Lung microvascular endothelial cell (primary cell): ENCODE measurements at places on chromosomes 5 and 9.

DNA sequence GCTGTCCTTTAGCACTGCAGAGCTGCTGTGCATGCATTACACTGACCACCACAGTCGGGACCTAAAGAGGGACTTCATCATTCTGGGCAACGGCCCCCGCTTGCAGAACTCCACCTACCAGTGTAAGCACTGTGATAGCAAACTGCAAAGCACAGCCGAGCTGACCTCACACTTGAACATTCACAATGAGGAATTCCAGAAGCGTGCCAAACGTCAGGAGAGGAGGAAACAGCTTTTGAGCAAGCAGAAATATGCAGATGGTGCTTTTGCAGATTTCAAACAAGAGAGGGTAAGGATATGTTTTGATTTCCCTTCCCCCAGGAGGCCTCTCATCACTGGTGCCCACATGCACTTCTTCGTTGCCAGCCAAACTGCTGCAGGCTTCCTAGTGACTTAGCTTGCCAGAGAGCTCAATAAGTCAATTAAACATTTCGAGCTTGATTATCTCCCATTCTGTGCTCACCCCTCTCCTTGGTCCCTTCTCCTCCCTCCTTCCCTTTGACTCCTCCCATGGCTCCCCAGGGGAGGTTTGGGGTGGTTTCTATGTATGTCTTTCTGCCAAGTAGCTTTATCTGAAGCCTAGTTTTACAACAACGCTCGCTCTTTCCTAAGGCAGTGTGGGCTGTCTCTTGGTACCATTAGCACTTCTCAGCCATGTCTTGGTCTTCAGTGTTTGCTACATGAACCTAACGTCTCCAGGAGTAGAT, 66.7 kb downstream of the ZNF462 start:
- peak; percentile 69 for DNase-seq

- DNase-seq, result peak; percentile 60
These were observed 66.0 kb downstream of the ZNF366 start for GRCh38 chr5:72441094-72441723.

GRCh38 chr5:32534041-32534440, 51.3 kb upstream of the SUB1 start:
- DNase-seq, result no peak

DNA sequence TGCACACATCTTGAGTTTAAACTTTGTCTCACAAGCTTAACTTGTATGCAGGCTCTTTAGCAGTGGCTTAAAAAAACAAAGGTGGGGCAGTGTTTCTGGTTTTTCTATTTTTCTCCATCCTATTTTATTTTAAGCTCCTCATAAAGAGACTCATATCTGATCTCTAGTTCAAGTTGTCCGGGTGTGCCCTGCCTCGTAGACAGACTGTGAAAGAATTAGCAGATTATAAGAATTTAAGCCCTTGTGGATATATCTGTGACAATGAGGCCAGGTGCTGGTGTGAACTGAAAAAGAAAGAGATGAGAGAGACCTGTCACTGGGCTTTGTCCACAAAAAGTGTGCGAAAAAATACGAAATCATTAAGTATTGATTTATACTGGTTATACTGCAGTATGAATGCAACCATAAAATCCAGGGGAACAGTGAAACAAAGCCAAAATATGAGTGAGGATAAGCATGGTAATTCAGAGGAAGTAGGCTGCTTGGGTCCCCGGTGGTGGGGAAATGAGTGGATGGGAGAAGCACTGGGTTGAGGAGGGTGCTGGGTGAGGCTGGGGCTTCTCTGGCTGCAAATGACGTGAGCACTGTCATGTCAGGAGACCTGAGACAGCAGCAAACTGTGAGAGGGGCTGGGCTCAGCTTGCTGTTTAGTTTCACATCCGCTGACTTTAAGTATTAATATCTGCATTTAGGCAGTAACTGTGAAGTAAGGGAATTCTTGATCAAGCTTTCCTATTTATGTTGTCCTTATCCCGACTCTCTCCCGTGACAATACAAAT, 179.7 kb upstream of the ANKRD55 start:
- no peak for DNase-seq

DNA sequence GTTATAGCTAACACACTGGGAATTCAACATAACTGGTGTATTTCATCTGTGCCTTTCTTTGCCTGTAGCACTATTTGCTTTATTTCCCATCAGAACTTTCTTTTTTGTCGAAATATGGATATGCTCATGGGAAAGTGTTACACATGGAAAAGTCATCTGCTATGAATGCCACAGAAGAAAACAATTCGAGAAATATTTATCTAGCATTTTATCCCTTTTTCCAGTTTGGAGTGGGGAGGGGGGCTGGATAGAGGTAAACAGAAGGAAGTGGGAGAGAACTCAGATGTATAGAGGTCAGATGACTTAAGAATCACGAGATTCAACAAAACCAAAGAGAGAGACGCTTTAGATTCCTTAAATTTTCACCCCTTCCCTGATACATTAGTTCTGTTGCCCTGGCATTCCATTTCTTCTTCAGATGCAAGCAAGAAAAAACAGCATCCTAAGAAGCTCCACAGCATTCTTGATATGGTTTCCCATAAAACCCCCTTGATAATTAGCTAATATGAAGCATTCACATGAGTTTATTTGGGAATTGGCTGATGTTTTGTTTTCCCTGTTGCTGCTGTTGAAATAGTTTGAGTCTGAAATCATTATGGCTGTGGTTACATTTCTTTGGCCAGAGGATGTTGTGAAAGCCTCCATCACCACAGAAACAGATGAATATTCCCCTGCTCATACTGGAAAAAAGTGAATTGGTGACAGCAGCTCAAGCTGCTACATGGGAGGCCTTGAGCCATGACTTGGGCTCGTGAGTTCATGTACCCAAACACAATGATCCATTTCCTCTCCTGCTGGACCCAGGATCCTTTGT, 335.8 kb upstream of the DAB2 start:
- DNase-seq, result no peak

- no peak for DNase-seq
These were observed 11.3 kb downstream of the TRPM6 start for GRCh38 chr9:74876382-74876949.

GRCh38 chr5:78514427-78515330, 133.9 kb downstream of the LHFPL2 start:
- DNase-seq, result no peak

GRCh38 chr9:130842545-130842944, 7.5 kb downstream of the ABL1 start:
- peak; percentile 34 for DNase-seq

GRCh38 chr9:120098584-120098983, 481.4 kb downstream of the CDK5RAP2 start:
- DNase-seq, result no peak

GRCh38 chr5:66744040-66744439, 147.8 kb downstream of the MAST4 start:
- DNase-seq, result no peak

DNA sequence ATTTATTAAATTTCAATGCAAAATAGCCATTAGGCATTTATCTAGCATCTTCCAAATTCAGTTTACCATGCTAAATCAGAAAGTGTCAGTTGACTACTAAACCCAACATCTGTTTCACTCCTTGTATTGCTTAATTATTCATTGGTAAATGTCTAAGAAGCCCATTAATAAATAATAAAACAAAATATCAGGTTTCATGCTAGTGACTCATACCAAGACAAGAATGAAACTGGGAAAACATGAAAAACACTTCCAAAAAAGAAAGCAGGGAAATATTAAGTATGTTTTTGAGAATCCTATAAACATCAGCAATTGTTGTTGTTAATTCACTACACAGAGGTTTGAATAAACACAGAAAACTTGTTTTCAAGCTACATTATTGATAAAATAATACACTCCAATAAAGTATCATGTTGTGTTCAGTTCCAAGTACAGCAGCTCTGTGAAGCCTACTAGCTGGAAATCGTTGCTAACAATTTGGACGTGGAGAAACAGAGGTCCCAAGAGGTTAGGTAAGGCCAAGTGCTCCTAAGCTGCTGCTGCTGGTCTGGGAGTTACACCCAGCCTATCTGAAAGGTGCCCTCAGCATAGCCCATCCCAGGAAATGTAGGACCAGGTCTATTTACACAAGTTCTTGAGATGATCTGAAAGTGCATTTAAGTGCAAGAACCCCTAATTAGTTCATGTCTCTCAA, 78.8 kb downstream of the GNAQ start:
- DNase-seq, result no peak

DNA sequence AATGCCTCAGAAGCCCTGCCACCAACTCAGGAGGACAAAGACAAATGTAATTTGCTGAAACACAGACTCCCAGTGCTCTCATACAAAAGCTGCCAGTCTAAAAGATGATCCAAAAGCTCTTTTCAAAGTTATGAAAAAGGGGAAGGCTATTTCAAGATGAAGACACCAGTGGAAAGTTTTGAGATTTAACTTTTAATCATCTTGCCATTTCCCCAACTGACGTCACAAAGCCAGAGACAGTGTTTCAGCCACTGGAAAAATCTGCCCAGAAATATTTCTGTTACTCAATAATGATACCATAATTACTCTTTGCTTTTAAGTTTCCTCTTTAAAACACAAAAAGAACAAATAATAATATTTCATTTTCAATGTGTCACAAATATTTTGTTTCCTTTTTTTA, 20.9 kb downstream of the ENG start:
- DNase-seq, result no peak

GRCh38 chr5:69315972-69316371, 16.6 kb downstream of the CCDC125 start:
- DNase-seq, result no peak

- DNase-seq, result no peak
These were observed 424.8 kb downstream of the TMEM38B start for GRCh38 chr9:106119176-106119575.

DNA sequence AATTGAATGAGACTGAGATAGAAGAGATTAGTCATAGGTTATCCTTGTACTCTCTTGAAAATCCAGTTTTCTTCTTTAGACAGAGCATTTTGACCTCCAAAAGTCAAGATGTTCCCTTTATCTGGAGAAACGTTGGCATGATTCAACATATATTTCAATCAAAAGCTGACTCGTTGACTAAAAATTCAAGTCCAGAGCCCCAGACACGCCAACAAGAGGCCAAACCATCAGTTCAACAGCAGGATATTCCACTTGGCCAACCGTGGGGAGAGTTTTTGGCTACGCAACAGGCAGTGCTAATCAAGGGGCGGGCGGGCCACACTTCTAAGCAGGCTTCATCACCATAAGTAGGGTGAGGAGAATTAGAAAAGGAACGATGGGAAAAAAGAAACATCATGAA, 119.1 kb downstream of the SLIT3 start:
- DNase-seq, result no peak

GRCh38 chr9:33921967-33922895, 105.3 kb downstream of the UBE2R2 start:
- peak; percentile 50 for DNase-seq

GRCh38 chr9:4771788-4772187, 21.0 kb upstream of the RCL1 start:
- no peak for DNase-seq

GRCh38 chr9:83006378-83006777, 56.6 kb downstream of the RASEF start:
- DNase-seq, result no peak

DNA sequence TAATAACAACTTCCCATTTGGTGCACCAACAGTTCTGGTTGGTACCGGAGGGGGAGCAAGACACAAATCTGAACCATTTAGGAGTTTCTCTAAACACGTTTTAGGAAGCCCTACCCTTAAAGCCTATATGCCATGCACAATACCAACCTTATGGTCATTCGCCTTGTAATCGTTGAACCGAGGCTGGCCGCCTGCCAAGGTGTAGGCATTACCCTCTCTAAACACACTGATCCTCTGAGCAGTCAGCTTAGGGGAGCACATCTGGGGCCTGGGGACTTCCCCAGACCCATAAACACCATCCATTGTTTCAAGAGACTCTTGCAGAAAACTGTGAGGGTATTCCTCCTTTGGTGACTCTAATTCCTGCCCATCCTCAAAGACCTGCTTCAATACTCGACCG, 328 bp downstream of the GRXCR2 start:
- DNase-seq, result no peak

DNA sequence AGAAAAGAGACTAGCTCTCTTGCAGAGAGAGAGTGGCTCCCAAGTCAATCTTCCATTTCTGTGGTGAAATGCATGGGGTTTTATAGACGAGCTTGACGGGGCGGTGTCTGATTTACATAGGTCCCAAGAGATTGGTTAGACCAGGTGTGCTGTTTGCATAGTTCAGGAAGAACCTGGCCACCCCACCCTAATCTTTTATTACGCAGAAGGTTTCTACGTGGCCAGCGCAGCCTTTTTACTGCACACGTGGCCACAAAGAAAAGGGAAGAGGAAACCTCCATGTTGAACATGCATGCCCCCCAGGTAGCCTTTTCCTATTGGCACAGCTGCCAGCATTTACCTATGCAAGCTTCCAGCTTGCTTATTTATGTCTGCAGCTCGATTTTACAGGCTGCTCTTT, 92.1 kb downstream of the CAVIN4 start:
- DNase-seq, result no peak

GRCh38 chr5:148697180-148697808, 43.0 kb upstream of the HTR4 start:
- peak; percentile 18 for DNase-seq

- DNase-seq, result no peak
These were observed 89.8 kb downstream of the LHX2 start for GRCh38 chr9:124101215-124101968.
